NCI-H2081 (cell line): ENCODE measurements at places on chromosomes 16 and 17.
A peak's percentile ranks its signal among the peaks of the same experiment; 100 is the strongest.

DNA sequence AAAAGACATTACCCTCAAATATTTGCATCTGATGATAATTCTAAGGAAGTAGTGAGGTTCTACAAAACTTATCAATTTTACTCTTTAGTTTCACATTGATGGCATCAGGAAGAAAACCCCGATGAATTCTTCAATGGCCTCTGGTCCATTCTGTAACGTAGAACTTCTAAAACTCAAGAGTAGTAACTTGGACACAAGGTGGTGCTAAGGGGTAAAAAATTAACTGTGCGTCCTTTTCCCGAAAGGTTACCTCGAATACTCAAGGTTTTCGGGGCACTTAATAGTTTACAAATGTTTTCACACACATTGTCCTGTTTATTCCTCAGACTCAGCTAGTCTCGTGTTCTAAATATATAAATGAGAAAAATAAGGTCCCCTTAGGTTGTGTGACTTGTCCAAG is 517.3 kb upstream of the ZFHX3 start:
- no peak for DNase-seq

DNA sequence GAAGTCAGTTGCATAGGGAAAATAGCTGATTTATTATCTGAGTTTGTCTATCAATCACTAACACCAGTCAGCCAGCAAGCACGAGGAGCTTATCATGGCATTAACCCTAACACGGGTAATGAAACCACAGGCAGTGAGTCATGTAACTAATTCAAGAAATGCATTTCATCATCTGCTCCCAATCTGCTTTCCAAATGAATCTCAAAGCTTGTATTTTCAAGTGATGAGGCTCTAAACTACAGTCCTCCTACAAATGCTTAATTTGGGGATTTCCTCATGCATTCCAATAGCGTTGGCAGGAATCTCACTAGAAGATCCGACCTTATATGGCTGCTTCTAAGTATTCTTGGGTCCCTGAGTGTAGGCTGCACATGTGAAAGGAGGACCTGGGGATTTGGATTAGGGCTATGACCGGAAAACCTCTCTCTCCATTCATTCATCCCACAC is 118.4 kb upstream of the HSBP1 start:
- no peak for DNase-seq

- no peak for DNase-seq
Measured at GRCh38 chr16:66395806-66396555, 29.5 kb downstream of the CDH5 start.

DNA sequence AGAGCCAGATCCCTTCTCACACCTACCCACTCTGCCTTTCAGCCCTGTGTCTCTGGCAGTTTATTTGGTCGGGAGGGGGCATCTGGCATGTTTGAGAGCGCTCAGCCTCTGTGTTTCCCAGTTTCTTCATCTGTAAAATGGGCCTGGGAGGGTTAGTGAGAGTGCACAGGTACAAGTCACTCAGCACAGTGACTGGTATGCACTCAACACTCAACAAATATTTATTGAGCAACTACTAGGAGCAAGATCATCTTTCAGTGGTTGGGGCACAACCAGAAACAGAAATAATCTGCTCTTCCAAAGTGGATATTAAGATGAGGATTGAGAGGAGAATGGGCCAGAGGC is 13.7 kb upstream of the SRCIN1 start:
- no peak for DNase-seq

DNA sequence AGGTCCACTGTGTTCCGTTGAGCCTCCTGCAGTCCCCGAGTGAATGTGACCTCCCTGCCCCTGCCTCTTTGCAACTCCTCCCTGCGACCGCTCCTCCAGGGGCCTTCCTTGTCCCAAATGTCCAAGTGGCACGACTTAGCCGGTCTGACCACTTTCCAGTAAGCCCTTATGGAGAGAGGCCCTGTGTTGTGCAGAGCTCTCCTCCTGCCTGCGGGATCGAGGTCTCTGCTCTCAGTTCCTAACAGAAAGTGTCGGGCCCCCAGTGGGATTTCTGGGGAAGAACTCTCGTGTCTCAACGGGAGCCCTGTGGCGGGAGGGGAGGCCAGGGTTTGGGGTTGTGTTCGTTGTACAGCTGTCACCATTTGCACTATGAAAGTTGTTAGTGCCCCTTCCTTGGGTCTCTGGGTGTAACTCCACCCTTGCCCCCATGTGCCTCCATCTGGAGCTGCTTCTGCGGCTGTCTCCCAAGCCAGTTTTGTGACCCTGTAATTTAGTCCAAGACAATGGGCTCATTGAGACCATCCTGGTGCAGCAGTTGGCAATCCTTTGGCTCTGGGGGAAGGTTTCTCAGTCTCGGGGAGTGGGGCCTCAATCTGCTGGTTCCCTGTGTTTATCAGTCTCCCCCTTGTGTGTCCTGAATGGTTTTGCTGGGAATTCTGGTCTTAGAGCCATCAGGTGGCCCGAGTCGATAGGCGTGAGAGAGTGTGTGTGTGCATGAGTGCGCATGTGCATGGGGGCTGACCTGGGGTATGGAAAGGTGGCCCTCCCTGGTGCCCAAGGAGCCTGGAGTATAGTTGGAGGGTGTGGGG is 234.5 kb downstream of the SEC14L1 start:
- no peak for DNase-seq

GRCh38 chr16:83926726-83927397 is 26.2 kb upstream of the OSGIN1 start:
- DNase-seq = peak; percentile 27

- DNase-seq = peak; percentile 82
Measured at GRCh38 chr16:14186007-14186794, 115.1 kb downstream of the MRTFB start.

DNA sequence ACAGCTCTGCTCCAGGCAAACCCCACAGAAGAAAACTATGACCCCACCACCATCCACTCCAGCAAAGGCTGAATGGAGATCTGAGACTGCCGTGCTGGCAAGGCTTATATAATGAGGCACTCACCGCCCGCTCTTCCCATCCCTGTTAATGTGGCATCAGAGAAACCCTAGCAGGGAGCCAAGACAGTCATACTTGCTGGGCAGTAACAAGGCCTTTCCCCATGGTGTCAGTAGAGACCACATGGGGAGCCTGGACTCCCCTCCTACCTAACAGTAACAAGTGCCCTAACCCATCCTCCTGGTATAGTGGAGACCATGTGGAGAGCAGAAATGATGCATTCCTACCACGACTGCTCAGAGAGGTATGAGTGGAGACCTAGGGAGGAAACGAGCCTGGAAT is 235.2 kb downstream of the C16orf78 start:
- DNase-seq = no peak

- no peak for DNase-seq
Measured at GRCh38 chr16:29126057-29126494, 141.2 kb downstream of the LAT start.

DNA sequence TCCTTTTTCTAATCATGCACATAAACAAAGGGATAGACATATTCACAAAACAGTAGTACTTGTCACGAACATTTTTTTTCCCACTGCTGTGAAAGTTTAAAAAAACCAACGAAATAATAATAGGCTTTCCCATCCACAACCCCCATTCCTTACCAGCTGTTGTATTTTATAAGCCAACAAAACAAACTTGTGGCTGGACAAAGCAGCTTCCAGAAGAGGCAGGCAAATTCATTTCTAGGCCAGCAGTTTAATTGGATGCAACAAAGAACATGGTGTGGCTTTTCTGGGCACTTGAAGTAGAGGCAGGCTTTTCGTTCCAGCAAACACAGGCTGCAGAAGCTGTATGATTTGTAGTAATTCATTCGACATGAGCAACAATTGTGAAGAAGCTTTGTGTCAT is 56.0 kb upstream of the FAM20A start:
- no peak for DNase-seq

DNA sequence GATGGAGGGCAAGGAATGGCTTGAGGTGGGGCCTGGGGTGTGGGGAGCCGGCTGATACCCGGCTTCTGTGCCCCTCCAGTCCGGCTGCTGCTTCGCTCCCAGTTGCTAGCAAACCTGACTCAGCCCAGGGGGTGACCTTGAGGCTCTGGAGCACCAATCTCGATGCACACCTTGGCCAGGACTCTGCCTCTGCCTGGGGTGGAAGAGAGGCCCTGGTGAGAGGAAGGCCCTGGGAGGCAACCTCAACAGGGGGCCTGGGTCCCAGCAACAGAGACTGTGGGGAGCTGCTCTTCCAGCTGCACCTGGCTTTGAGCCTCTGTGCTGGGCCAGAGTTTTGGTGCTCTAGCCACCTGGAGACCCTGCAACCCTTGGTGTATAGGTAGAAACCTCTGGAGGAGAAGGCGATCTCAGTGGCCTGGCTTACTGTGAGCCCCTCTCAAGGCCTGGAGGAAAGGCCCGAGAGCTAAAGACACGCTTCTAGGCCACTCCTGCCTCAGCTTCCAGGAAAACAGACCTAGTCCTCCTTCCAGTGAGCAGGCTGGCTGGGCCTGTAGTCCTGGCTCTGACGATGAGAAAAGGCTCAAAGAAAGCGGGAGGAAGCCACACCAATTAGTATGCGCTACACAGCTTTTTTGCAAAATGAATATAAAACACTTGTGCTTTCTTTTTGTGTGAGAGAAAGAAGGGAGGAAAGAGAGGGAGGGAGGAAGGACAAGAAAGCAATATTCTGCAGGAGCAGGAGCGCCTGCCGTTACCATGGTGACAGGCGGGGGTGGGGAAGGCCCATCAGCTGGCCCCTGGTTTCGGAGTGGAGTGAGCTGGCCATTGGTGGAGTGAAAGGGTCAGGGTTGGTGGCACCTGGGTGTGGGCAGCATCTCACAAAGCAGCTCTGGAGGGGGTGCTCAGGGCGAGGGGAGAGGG is 51.0 kb downstream of the VAC14 start:
- DNase-seq = no peak

- no peak for DNase-seq
Measured at GRCh38 chr16:13093661-13094060, 192.3 kb downstream of the SHISA9 start.

DNA sequence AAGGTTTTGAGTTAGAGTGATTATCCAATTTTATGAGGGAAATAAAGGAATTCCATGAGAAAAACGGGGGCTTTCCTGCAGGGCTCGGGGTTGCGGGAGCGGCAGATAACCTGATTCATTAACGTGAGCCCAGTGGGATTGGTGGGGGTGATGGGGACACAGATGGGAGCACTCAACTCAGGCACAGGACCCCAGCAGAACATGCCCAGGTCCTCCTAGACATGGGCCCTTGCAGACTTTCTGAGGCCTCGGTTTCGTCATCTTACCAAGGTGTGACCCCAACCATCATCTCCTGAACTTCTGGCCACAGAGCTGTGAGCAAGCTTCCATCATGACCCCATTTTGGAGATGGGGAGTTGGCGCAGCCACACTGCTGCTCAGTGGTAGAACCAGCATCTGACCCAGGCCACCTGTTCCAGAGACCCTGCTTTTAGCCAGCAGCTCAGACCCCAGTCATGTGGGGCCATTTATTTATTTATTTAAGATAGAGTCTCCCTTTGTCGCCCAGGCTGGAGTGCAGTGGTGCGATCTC is 22.3 kb downstream of the CARHSP1 start:
- no peak for DNase-seq

DNA sequence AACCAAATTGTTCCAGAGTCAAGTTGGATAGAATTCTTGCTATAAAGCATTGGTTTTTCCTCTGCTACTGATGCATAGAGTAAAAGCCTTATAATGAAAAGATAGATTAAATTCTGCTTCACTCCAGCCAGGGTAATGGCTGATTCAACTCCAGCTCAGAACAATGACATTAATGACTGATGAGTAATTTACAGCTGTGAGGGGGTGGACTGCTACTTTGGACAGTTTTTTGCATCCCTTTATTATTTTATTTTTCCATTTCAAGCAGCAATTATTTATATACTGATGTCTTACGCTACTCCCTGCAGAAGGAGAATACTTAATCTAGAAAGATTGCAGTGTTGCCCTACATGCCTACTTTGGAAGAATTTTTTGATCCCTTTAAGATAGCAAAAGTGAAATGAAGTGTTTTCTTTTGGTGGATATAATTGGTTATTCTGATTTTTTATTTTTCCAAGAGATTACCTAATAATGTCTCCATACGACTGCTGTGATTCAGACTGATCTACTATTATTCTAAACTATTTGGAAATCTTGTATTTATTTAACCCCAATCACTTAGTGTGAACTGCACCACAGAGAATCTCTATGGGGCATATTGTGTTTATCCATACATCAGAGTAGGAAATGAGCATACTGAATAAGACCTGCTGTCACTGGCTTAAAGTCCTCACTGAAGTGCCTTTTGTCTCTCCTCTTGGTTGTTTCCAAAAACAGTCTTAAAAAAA is 149.5 kb downstream of the TRIM37 start:
- no peak for DNase-seq

DNA sequence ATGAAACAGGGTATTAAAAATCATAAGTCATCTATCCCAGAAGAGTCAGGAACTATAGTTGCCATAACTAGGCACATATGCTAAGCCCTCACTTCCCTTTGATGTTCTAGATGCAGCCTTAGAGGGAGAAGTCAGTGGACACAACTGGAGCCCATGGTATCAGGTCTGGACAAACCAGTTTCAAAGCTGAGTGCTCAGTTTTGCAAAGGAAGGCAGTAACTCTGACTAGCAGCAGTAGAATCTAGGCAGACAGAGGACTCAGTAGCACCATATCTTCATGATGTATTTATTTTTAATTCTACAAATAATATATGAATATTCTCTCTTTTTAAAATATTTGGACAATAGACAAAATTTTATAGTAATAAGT is 11.7 kb upstream of the FAM20A start:
- DNase-seq = no peak

DNA sequence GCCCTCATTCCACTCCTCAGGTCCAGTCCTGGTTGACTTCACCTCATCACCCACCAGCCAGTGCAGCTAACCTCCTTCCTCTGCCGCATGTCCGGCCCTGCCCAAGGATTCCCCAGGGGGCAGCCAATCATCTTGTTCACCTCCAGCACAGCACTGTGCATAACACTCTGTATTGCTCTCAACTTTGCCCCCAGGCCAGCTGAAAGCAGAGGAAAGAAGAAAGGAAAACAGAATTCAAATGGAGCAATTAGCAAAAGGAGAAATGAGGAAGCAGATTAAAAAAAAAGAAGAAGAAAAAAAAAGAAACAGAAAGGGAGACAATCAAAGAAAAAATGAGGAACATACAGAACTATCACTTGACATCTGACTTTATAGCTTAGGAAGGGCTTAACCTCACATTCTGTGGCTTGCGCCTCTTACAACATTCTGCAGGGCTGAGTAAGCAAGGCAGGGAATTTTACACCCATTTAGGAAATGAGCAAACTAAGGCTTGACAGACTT is 26.1 kb downstream of the GAS7 start:
- no peak for DNase-seq
